Naive B cell (primary cell): ENCODE measurements at places on chromosomes 12 and 14. TPM values are rescaled to one million over a fixed set of nuclear protein-coding genes. Genes with fewer than 3 reads are reported as not detected.

The CLEC2B gene
- polyA plus RNA-seq = 70.8 TPM

GRCh38 chr12:12654691-12655460 is 41.1 kb downstream of the GPR19 start:
- DNase-seq = no peak

The ANG gene
- not detected for polyA plus RNA-seq

The ZNF891 gene
- 0.94 TPM for polyA plus RNA-seq

GRCh38 chr14:99199846-99200653 is 71.9 kb downstream of the BCL11B start:
- no peak for DNase-seq
